ENCODE measurements at places on chromosomes 1 and 21.

DNA sequence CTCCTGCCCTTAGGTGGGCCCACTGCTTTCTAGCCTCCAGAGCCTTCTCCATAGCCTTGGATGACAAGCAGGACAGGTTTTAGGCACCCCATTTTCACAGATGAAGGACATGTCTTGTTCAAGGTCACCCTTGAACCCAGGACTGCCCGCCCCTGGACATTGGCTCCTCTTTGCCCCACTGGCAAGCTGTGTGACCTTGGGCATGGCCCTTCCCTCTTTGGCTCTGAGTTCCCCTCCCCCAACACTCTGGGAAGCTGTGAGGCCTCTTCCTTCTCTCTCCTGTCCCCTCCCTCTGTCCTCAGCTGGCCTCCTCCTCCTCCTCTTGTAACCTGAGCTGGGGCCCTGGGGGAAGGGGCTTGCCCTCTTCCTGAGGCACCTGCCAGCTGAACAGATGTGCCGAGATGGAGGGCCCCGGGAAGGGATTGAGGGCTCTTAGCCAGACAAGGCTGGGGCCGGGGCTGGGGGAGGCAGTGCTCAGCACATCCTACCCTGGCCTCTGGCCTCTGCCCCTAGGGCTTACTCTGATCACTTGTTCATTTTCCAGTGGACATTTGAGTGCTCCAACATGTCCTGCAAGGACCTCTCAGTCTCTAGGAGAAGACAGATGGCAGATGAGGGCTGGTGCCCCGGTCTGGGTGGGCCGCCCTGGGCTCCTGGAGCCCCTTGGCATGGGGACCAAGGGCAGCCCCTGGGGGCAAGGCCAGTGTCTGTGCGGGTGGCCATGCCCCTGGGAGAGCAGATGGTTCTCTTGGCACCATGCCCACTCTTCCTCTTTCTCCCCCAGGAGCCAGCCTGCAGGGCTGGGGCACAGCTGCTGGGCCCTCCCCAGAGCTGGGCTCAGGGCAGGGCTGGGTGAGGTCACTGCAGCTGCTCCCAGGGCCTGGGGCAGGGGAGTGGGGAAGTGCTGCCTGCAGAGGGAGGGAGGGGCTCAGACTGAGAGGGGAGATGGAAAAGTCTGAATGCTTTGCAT is 10.7 kb downstream of the FOXO6 start:
- DNase-seq, result no peak

DNA sequence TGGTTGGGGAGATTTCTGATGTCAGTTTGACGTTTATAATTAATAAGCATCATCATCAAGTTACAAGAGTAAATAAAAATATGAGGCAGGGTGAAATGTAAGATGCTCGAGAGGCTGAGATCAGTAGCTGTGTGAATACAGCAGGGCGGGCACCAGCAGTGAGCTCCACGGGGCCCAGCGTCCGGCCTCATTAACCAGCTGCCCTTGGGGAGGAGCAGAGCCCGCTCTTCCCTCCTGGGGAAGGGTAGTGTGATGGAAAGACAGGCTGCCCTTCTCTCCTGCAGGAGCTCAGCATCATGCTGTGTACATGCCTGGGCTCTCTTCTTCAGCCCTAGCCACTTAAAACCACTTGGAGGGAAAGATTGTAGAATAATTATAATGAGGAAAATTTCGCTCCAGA is 23.4 kb downstream of the PDE9A start:
- DNase-seq, result no peak

- DNase-seq, result no peak
Observed at GRCh38 chr1:230144758-230145504, 77.9 kb downstream of the GALNT2 start.

- DNase-seq, result peak; percentile 17
Observed at GRCh38 chr1:192809307-192810252, 741 bp downstream of the RGS2 start.

GRCh38 chr1:110440877-110441276 is 10.1 kb upstream of the PROK1 start:
- no peak for DNase-seq

- no peak for DNase-seq
Observed at GRCh38 chr1:73491621-73492020, 706.4 kb downstream of the LRRIQ3 start.

GRCh38 chr1:19940486-19941205 is 17.2 kb upstream of the PLA2G2E start:
- no peak for DNase-seq

DNA sequence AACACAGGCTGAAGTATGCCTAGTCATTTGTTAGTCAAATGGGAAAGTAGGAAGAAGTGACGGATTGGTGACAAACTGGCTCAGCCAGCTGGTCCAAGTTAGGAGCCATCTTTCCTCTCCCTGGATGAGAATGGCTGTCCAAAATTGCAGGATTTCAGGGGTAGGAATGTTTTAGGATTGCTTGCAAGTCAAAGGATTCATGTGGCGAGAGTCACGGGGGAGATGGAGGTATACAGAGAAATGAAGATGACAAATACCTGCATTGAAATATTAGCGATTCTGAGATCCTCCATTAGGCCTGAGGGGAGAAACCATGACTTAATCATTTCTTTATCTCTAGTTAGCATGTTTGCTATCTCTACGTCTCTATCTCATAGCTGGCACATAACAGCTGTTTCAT is 41.8 kb upstream of the PIGC start:
- DNase-seq, result no peak

DNA sequence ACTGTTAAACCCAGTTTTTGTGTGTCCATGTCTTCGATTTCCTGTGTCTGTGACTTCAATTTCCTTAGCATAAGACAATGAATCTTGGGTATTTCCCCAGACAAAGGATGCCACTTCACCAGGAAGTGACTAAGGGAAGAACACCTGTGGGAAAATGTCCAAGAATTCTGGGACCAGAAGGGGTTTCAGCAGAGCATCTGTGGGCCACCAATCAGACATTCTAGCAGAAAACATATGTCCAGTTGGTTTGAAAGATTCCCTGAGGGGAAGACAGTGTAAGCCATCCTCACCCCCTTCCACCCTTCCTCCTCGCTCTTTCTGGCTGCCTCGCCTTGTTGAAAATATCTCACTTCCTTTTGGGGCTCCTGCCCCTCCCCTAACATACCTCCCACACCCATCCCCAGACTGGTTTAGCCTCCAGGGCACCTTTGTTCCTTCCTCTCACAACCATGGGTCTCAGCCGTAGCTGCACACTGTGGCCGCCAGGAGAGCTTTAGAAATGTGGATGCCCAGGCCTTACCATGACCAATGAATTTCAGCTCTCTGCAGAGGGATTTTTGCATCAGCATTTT is 25.5 kb upstream of the IFNAR1 start:
- peak; percentile 16 for DNase-seq

DNA sequence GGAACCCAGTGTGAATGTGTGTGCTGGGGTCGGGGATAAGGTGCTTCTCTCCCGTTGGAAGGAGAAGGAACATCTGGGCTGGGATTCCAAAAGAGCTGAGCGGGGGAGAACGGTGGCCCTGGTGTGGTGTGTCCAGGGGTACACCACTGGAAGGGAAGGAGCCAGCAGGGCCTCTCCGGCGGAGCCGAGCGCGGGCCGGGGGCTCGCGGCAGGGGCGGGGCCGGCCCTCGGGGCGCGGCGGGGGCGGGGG is 231 bp upstream of the RPS6KA1 start:
- DNase-seq, result no peak

- peak; percentile 66 for DNase-seq
Observed at GRCh38 chr1:5514527-5515183, 477.6 kb downstream of the NPHP4 start.

DNA sequence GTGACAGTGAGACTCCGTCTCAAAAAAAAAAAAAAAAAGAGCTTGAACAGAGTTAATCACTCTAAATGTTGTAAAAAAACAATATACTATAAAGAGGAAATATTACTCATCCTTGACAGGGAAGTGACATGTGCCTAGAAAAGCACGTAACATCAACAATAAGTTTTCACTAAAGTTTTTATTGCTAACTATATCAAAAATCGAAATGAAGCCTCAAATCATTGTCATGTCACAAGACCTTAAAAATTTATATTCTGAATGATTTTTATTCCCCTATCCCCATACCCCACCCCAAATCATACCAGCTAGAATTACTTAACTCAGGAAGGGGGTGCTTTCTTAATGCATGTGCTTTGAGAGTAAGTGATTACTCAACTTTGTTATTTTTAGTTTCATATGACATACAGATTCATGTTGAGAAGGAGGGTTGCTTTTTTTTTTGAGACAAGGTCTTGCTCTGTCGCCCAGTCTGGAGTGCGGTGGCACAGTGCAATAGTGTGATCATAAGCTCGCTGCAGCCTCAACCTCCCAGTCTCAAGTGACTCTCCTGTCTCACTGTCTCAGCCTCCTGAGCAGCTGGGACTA is 53.6 kb upstream of the MUTYH start:
- no peak for DNase-seq

DNA sequence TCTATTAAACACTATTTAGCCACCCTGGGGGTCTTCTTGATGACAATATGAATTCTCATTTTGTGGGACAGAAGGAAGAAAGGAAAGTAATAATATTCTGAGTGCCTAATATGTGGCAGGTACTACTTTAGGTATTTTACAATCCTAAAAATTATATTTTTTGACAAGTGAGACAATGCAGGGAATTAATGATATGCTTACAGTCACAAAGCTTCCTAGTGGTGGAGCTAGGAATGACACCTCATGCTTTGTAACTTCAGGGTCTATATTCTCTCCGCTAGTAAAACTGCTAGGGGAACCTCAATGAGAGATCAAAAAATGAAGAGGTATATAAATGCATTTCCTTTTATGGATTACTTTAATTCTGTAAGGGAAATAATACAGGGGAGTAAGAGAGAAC is 44.3 kb downstream of the TPR start:
- DNase-seq, result no peak

GRCh38 chr1:165933446-165934170 is 106.2 kb downstream of the UCK2 start:
- no peak for DNase-seq

- no peak for DNase-seq
Observed at GRCh38 chr1:162417650-162418049, 5.7 kb upstream of the SH2D1B start.

- DNase-seq, result no peak
Observed at GRCh38 chr21:33301632-33302002, 23.2 kb upstream of the IFNAR1 start.

DNA sequence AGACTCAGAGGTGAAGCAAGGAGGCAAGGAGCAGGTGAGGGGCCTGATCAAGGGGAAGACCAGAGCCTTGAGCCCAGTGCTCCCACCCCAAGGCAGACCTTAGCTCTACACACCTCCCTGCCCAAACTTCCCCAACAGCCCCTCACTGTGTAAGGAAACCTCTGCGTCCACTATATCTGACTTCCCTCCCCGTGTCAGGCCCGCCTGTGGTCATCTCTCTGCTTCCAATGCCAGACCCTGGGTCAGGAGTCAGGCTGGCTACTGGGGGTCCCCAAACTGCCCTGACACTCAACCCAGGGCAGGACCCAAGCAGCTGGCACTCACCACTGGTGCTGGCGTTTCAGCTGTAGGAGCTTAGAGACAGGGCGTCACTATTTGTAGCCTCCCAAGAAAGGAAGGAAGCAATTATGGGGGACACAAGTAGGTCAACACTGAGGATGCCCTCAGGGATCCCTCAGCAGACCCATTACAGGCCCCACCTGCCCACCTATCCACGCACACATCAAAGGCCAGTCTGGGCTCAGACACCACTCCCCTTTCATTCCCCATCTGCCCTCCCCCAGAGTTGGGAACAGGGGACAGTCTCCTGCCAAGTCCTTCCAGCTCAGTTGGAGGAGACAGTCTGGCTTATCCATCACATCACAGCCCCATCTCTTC is 811 bp upstream of the S100A3 start:
- DNase-seq, result no peak

GRCh38 chr1:245054507-245055270 is 100.1 kb upstream of the KIF26B start:
- DNase-seq, result no peak

DNA sequence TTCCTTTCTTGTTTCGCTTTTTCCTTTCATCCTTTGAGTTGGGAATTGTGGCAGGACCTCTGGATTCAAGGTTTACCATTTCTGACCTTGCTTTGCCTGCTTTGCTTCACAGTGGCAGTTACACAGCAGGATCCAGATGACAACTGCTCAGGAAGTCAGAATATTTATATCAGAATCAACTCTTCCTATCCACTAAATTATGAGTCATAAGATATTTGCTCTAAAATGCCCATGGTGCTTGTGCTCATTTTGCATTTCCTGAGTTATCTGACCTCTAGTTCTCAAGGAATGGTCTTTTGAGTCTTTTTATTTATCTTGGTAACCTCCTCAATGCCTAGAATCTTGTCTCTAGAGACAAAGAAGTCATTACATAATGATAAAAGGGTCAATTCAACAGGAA is 290.8 kb downstream of the LRRC7 start:
- no peak for DNase-seq

DNA sequence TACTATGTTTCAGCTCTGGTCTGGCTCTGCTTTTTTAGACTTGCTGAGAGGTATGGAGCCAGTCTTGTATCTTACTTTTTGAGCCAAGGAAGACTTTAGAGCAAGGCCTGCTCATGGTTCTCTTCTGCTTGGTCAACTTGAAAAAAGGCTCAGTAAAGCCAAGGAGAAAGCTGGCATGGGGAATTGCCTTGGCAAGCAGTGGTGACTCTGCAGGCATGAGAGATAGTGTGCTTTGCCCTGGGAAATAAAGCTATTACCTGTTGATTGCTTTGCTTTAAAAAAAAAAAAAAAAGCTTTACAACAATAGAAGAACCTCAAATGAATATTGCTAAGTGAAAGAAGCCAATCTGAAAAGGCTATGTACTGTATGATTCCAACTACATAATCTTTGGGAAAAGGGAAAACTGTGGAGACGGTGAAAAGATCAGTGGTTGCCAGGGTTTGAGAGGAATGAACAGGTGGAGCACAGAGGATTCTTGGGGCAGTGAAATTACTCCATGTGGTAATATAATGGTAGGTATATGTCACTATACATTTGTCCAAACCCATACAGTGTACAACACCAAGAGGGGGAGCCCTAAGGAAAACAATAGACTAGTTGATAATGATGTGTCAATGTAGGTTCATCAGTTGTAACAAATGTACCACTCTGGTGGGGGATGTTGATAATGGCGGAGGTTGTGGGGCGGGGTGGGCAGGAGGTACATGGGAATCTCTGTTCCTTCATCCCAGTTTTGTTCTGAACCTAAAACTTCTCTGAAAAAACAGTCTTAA is 87.6 kb downstream of the HMCN1 start:
- no peak for DNase-seq

Data from activated T-cell treated with anti-CD3 and anti-CD28 coated beads for 1 hour (primary cell).